ENCODE measurements at places on chromosomes 3 and 15. TPM values are rescaled to one million over a fixed set of nuclear protein-coding genes. Genes with fewer than 3 reads are reported as not detected.

DNA sequence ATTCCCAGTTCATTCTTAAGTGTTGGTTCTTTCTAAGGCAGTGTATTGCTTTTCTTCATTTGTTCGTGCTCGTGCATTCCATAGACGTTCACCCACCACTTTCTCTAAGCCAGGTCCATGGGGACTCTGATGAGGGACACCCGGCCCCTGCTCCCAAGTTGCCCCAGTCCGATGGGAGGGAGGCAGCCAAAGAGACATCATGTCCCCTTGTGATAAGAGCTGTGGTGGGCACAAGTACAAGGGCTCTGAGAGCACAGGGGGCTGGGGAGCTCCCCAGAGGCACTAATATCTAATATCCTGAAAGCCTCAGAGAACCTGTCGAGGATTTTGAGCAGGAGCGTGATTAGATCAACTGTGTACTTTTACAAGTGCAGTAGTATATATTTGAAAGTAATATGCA is 6.3 kb downstream of the SPSB4 start:
- DNase-seq = no peak

DNA sequence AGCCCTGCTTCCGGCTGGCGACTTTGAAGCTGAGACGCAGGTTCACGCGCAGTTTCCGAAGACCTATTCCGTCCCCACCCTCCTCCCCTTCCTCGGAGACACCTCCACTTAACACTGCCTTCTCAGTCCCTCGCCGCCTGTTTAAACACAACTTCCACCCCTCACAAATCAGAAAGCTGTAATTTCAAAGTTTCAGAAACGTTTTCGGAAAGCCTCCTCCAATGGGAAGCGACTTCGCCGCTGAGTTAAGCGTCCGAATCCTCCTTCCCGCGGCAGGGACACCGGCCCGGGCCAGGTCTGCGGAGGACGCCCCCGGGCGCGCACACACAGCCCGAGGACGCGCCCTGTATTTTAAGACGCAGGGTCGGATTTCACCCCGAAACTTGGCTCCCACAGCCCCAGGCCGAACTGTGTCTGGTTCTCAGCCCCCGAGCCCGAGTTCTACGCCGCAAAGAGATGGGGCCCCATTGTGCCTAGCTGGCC is 559 bp upstream of the LRRN1 start:
- DNase-seq = no peak

Gene KCNMB2
- 2.7 TPM for total RNA-seq

Gene ONECUT1
- not detected for total RNA-seq

Gene EXD1
- total RNA-seq = not detected

Gene ADGRG7
- not detected for total RNA-seq

Measured in left ventricle myocardium superior (tissue), 1 donor.